ENCODE measurements at places on chromosomes 5 and 9. TPM values are rescaled to one million over a fixed set of nuclear protein-coding genes. Genes with fewer than 3 reads are reported as not detected.

The LCN15 gene
- total RNA-seq: not detected

The ABLIM3 gene
- total RNA-seq: 37.7 TPM

The QRFP gene
- not detected for total RNA-seq

The NME5 gene
- total RNA-seq: 2.7 TPM

The ZNF300 gene
- total RNA-seq: 3.9 TPM

The VLDLR gene
- 26.5 TPM for total RNA-seq

The OR1J1 gene
- not detected for total RNA-seq

The NRARP gene
- 0.20 TPM for total RNA-seq

The AFAP1L1 gene
- 14.9 TPM for total RNA-seq

The GDNF gene
- total RNA-seq: 0.13 TPM

The CTNND2 gene
- not detected for total RNA-seq

The PCDHB12 gene
- total RNA-seq: 0.46 TPM

The GMCL2 gene
- total RNA-seq: not detected

Data from smooth muscle cell of the pulmonary artery (primary cell).